Bone marrow (tissue), 2 donors: ENCODE measurements at places on chromosomes 1 and 21.

DNA sequence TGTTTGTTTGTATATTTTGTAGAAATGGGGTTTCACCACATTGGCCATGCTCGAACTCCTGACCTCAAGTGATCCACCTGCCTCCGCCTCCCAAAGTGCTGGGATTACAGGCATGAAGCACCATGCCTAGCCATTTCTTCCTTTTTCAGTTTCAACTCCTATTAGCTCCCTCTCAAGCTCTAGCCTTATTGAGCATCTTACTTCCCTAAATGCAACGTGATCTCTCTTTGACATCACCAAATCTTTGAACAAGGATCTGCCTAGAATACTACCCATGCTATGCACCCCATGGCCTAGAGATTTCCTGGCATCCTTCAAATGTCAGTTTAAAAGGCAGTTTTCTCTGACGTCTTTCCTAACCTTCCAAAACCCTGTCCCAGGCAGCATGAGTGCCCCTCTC lies 91.1 kb upstream of the NR5A2 start:
- DNase-seq = no peak

GRCh38 chr1:73914951-73915350 lies 283.0 kb downstream of the LRRIQ3 start:
- DNase-seq = no peak

- no peak for DNase-seq
Measured at GRCh38 chr21:43911935-43912487, 47.0 kb downstream of the AGPAT3 start.

DNA sequence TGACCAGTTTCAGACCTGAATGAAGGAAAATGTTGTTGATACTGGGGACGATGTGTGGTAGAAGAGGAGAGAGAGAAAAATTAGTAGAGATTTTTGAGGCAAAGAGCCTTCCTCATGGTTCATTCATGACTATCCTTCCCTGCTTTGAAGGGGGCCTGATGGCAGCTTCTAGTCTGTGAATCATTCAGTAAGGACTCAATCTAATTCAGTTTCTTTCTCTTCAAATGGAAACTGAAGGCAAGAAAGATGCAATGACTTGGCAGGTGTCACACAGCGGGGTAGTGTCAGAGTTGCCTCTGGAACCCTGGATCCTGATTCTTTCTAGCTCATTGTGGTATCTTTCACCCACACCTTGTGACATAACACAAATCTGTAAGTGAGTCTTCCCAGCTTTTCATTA lies 14.9 kb upstream of the CD5L start:
- DNase-seq = no peak

DNA sequence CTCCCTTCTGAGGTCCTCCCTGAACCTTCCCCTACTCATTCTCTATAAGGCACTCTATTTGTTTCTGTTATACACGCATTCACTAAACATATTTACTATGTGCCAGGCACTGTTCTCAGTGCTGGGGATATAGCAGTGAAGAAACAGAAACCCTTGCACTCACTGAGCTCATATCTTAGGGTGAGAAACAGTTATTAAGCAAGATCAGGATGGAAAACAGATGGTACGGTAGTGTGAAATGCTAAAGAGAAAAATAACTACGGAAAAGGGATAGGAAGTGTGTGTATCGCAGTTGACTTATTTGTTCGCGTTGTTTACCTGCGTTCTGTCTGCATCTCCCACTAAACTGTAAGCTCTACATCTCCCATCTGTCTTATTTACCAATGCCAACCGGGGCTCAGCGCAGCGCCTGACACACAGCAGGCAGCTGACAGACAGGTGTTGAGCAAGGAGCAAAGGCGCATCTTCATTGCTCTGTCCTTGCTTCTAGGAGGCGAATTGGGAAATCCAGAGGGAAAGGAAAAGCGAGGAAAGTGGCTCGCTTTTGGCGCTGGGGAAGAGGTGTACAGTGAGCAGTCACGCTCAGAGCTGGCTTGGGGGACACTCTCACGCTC lies 572 bp downstream of the CYB5RL start:
- DNase-seq = no peak

DNA sequence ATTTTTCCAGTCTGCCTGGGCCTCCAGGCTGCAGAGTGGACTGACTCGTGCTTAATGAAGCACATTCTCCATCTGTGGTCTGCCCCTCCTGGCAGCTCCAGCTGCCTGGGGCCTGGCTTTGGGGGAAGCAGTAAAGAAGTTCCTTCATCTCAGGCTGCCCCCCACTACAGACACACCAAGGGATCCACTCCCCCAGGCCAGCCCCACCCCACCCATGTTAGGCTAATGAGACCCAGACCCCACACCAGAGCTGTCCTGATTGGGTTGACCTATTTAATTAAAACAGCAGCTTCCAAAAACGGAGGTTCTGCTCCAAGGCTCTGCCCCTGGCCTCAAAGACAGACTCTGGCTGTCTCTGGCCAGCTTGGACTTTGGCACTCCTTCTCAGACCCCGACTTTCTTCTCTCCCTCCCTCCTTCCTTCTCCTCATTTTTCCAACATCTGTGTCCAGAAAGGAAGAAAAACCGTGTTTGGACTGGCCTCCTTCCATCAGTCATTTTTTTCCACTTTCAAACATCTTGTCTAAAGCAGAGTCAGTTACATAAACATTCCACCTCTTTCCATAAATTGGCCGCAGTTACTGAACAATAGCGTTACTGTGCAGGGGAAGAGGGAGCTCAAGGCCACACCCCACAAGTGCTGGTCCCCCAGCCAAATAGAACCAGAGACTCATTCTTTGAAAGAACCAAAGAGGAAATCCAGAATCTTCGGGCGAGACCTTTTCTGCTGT lies 29.7 kb downstream of the SERTAD4 start:
- DNase-seq = no peak
